Foreskin keratinocyte (primary cell): ENCODE measurements at places on chromosomes 3 and 15. TPM values are rescaled to one million over a fixed set of nuclear protein-coding genes. Genes with fewer than 3 reads are reported as not detected.

NRROS gene
- 0.03 and 0.11 TPM in 2 replicates for total RNA-seq

SAMMSON gene
- not detected in 2 replicates for total RNA-seq

TM4SF1 gene
- total RNA-seq, result 79.5 and 87.6 TPM in 2 replicates

ROPN1 gene
- not detected in 2 replicates for total RNA-seq

SPSB4 gene
- total RNA-seq, result not detected in 2 replicates

MUSTN1 gene
- 0.65 and 1.2 TPM in 2 replicates for total RNA-seq

NAA50 gene
- total RNA-seq, result 192 and 215 TPM in 2 replicates

DENND4A gene
- 11.5 and 12.9 TPM in 2 replicates for total RNA-seq

MME gene
- total RNA-seq, result 2.6 and 4.7 TPM in 2 replicates

CAV3 gene
- not detected in 2 replicates for total RNA-seq

ECT2 gene
- 54.5 and 63.0 TPM in 2 replicates for total RNA-seq

GP5 gene
- not detected in 2 replicates for total RNA-seq

CILP gene
- total RNA-seq, result not detected in 2 replicates

PLD1 gene
- total RNA-seq, result 6.1 and 7.7 TPM in 2 replicates

NR1I2 gene
- not detected in 2 replicates for total RNA-seq

KATNBL1 gene
- 40.5 and 46.2 TPM in 2 replicates for total RNA-seq

LYZL4 gene
- total RNA-seq, result not detected in 2 replicates

GABRG3 gene
- not detected in 2 replicates for total RNA-seq

COL6A5 gene
- total RNA-seq, result not detected in 2 replicates

WWTR1 gene
- total RNA-seq, result 14.8 and 23.6 TPM in 2 replicates

CASR gene
- total RNA-seq, result not detected in 2 replicates

HCLS1 gene
- 1.6 and 1.9 TPM in 2 replicates for total RNA-seq

MUC20 gene
- 0.07 and 0.28 TPM in 2 replicates for total RNA-seq

SH3GL3 gene
- 0.20 and 0.32 TPM in 2 replicates for total RNA-seq

C3orf18 gene
- total RNA-seq, result 5.0 and 5.4 TPM in 2 replicates

ISLR2 gene
- total RNA-seq, result not detected in 2 replicates

ARGFX gene
- total RNA-seq, result not detected in 2 replicates

GPR156 gene
- total RNA-seq, result 0.35 and 0.54 TPM in 2 replicates

GCNT3 gene
- not detected in 2 replicates for total RNA-seq

MNS1 gene
- 1.7 and 2.3 TPM in 2 replicates for total RNA-seq

PPP4R2 gene
- total RNA-seq, result 47.3 and 48.6 TPM in 2 replicates

ATXN7 gene
- total RNA-seq, result 8.3 and 12.8 TPM in 2 replicates

TUSC7 gene
- total RNA-seq, result not detected in 2 replicates

CALML4 gene
- total RNA-seq, result 4.3 and 4.4 TPM in 2 replicates

FEZF2 gene
- total RNA-seq, result not detected in 2 replicates

WDR76 gene
- 23.1 TPM in 2 replicates for total RNA-seq

FAM81A gene
- total RNA-seq, result 0.56 and 0.78 TPM in 2 replicates

SENP5 gene
- 26.6 and 28.3 TPM in 2 replicates for total RNA-seq

SERPINI2 gene
- not detected in 2 replicates for total RNA-seq

RGMA gene
- total RNA-seq, result 1.4 and 1.8 TPM in 2 replicates

SIDT1 gene
- total RNA-seq, result 0.03 and 0.11 TPM in 2 replicates

NANOGP8 gene
- not detected in 2 replicates for total RNA-seq

GOLGA8T gene
- 0.04 and 0.10 TPM in 2 replicates for total RNA-seq

CDHR4 gene
- total RNA-seq, result not detected in 2 replicates

PPM1L gene
- 0.44 and 0.74 TPM in 2 replicates for total RNA-seq

POLQ gene
- 12.5 and 14.8 TPM in 2 replicates for total RNA-seq

DPPA2 gene
- not detected in 2 replicates for total RNA-seq

MST1R gene
- 95.1 and 98.9 TPM in 2 replicates for total RNA-seq

LEKR1 gene
- total RNA-seq, result 0.37 and 0.67 TPM in 2 replicates

DNAH12 gene
- under 0.01 TPM in 1 of 2 replicates, not detected in the other for total RNA-seq

MRPS22 gene
- total RNA-seq, result 65.4 and 65.7 TPM in 2 replicates

IL20RB gene
- 104 and 118 TPM in 2 replicates for total RNA-seq

USP13 gene
- total RNA-seq, result 5.7 and 7.2 TPM in 2 replicates

SST gene
- not detected in 2 replicates for total RNA-seq

UROC1 gene
- not detected in 2 replicates for total RNA-seq

GPR27 gene
- 0.20 and 0.32 TPM in 2 replicates for total RNA-seq

TMEM40 gene
- total RNA-seq, result 250 and 336 TPM in 2 replicates
